GM10248 (cell line): ENCODE measurements at places on chromosomes 2 and 18.

DNA sequence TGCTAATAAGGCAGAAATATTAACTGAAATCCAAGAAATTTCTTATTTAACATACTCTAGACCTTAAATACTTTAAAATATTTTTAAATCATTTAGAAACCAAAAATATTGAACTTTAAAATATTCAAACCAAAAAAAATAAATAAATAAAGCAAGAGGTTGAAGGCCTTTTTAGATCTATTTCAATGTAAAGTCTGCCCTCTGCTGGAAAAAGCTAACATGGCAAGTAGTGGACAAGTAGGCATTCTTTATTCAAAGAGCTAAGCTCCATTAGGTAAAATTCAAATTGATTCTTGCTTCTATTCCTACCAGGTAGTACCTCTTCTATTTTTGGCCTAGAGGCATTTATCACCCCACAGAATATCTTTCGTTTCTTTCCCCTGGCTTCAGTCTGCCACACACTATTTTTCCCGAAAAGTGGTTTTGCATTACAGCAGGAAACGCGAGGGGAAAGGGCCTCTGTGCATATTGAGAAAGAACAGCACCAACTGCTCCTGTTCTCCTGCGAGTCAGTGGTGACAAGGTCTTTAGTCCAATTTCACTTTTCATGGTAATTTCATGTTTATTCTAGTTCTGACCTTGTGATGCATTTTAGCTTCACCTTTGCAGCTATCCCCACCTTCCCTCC, 20.4 kb downstream of the IFIH1 start:
- DNase-seq, result peak; percentile 29

GRCh38 chr2:129708221-129708967, 271.1 kb upstream of the RAB6C start:
- no peak for DNase-seq

DNA sequence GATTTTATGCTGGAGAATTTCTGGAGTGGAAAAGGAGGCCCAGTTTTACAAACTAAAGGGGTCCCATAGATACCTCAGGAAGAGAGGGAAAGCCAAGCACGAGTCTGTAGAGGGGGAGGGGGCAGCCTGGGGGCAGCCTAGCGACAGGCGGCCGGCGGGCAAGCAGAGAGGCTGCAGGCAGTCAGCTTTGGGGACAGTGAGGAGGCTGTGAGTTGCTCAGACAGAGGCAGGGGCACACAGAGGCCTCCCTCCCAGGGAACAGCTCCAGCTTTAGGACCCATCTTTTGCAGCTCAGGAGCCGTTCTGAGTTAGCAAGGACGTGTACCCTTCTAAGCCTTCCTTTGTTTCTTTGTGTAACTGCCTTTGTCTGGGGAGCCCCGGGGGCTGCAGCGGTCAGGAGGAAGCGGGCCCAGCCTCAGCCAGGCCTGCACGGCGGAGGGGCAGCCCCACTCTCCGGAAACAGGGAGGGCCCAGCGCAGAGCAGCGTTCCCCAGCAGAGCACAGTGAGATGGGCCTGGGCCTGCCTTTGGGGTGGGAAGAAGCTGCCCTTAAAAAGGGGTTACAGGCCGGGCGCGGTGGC, 41.1 kb upstream of the RALBP1 start:
- DNase-seq, result peak; percentile 78

DNA sequence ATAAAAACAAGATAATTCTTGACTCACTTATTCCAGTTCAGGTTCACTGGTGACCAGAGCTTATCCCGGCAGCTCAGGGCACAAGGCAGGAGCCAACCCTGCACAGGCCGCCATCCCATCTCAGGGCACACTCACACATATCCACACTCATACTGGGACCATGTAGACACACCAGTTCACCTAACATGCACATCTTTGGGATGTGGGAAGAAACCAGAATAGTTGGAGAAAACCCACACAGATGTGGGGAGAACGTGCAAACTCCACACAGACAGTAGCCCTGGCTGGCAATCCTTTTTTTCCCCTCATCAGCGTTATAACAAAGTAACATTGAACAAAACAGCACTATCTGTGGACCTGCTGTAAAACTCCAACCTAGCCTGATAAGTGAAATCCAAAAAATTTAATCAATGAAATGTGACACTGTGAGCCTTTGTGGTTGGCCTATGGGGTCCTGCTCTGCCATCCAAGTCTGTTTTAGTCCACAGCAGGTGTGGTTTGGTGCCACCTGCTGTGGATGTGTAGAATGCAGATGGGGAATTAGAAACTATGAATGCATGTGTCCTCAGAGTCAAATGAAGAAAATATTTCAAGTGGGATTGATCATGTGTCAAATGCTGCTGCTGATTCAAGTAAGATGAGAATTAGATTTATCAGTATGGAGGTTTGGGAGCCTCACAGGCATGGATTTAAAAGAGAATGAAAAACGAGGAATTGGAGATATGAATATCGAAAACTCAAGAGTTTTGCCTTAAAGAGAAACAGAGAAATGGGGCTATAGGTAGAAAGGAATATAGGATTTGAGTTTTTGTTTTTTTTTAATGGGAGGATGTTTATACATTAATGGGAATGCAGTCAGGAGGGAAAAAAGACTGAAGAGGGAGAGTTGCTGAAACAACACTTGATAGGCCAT, 47.0 kb downstream of the UGP2 start:
- peak; percentile 42 for DNase-seq
